NCI-H1436 (cell line): ENCODE measurements at places on chromosomes 5 and 9.
A peak's percentile ranks its signal among the peaks of the same experiment; 100 is the strongest.

DNA sequence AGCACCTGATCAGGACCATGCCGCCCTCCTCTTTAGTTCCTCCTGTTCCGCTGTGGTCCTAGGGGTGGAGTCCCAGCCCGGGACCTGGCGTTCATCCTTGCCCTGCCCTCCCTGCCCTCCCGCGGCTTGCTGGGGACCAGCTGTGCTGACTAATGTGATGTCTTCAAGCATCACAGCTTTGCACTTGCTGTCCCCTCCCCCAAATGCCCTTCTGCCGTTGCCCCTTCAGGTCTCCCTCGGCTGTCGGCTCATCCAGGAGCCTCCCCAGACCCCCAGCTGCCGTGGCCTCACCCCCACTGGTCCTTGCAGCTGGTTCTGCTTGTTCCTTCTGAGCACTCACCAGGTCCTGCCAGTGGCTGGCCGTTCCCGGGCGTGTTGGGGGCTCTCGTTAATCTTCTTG lies 19.9 kb downstream of the RXRA start:
- DNase-seq: no peak

GRCh38 chr5:74409712-74410111 lies 230.8 kb downstream of the ENC1 start:
- DNase-seq: no peak

DNA sequence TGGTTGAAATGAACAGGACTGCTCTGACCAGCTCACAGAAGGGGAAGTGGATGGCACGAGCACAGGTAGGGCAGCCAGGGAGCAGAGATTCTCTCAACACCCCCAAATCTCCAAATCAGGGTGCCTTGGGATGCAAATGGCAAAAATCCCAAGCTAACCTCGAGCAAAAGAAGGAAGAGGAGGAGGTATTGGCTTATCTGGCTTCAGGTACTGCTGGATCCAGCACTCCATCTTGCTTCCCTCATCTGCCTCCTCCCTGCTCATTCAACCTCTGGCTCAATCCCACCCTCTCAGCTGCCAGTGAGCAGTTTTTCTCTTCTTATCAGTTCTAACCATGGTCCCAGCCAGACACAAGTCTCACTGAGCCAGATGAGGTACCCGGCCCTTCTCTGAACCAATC lies 41.6 kb upstream of the GGTA1 start:
- no peak for DNase-seq

GRCh38 chr5:177964471-177964870 lies 31.6 kb downstream of the PROP1 start:
- DNase-seq: no peak

- no peak for DNase-seq
These were observed 91.2 kb upstream of the ERBIN start for GRCh38 chr5:65835191-65835590.

DNA sequence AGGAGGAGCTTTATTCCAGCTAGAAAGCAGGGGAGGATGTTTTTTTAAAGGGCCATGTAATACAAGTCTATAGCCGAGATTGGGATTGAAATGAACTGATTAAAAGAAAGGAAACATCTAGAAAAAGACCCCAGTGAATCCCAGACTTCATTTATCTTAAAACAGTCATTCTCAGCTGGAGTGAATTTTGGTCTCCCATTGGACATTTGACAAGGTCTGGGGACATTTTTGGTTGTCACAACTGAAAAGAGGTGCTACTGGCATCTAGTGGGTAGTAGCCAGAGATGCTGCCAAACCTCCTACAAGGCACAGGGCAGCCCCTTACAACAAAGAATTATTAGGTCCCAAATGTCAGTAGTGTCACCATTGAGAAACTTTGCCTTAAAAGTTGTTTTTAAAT lies 16.3 kb upstream of the SPINK4 start:
- no peak for DNase-seq

GRCh38 chr5:5155617-5156016 lies 15.5 kb downstream of the ADAMTS16 start:
- DNase-seq: no peak

GRCh38 chr9:124964056-124964455 lies 23.2 kb upstream of the GOLGA1 start:
- no peak for DNase-seq

DNA sequence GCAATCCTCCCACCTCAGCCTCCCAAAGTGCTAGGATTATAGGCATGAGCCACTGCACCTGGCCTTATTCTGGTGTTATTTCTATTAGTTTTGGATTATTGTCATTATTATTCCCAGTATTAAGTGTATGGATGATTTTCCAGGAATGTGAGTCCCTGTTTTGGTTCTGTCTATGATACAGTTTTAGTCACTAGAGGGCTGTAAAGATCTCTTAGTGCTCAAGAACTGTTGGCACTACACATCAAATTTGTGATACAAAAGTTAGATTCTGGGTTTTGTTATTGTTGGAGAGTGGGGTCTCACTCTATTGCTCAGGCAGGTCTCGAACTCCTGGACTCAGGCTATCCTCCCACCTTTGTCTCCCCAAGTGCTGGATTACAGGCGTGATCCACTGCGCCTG lies 12.1 kb downstream of the CCL28 start:
- no peak for DNase-seq

GRCh38 chr5:35884191-35884769 lies 27.6 kb downstream of the IL7R start:
- DNase-seq: no peak

DNA sequence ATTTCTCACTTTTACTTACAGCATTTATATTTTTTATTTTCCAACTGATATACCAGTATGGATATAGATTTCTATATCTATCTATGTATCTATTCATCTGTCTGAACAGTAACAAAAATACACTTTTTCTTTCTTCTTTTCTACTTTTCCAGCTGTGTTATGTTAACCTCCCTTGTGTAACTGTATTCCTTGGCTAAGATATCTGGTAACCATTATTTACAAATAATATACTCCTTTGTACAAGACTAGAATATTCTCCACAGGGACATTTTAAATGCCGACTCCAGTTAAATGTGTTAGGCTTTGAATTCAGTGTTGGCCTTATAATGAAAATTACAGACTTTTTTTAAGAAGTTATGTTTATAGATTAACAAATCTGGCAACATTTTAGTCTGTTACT lies 168.7 kb downstream of the XRCC4 start:
- DNase-seq: no peak

DNA sequence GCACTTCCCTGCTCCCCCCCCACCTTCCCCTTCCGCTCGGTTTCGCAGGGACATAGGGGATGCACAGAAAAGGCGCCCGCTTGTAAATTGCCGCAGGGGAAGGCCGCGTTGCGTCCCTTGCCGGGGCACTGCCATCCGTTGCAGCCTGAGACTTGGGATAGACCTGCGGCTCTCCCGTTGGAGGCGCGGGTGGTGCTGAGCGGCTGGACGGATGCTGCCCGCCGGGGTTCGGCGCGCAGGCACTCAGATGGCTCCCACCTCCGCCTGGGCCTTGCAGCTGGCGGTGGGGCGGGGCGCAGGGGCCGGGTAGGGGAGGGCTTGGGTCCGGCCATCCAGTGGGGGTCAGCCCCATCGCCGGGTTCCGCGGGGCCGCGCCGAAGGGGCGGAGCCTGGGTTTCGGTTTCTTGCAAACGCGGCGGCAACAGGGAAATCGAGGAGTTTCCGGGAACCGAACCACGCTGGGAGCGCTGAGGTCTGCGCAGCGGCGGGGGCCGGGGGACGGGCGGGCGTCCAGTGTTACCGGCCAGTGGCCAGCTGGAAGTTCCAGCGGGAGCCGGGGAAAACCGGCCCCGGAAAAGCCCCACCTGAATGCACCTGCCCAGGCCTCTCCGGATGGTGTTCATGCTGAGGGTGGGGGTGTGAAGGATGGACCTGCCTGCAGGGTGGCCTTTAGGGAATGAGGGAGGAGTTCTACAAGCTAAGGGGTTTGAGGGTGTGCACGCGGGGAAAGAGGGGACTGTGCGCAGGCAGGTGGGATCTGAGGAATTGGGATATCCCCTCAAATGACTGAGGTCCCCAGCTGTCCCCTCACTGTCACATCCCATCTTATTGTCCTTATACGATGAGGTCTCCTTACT lies 6.3 kb upstream of the IRF1 start:
- DNase-seq: peak; percentile 30

GRCh38 chr5:139459451-139459934 lies 3.0 kb downstream of the ECSCR start:
- no peak for DNase-seq

DNA sequence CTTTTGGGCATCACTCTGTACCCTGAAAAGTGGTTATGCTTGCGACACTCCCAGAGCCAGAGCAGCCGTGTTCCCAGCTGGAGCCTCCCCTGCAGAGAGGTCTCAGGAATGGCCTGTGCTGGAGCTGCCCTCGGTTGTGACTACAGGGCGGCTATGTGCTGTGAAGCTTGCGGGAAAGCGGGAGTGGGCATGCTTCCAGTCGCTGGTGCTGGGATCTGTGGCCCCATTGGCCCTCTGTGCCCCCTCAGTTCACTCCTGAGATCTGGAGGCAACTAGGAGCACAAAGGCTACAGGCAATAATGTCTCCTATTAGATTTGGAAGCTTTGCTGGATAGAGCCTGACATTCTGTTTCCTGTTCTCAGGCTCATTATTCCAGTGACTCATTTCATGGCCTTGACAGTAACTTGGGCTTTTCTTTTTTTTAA lies 56.9 kb downstream of the GPR107 start:
- no peak for DNase-seq

GRCh38 chr9:134539586-134540194 lies 101.9 kb upstream of the COL5A1 start:
- no peak for DNase-seq

- no peak for DNase-seq
These were observed 28.4 kb downstream of the PCDHGC5 start for GRCh38 chr5:141517312-141517711.

- DNase-seq: no peak
These were observed 391.5 kb downstream of the FGF10 start for GRCh38 chr5:43997647-43998272.

- no peak for DNase-seq
These were observed 18.2 kb downstream of the SPACA9 start for GRCh38 chr9:132896906-132897305.

GRCh38 chr5:89932771-89933181 lies 476.8 kb downstream of the CETN3 start:
- no peak for DNase-seq
